Fibroblast of upper back skin (primary cell): ENCODE measurements at places on chromosomes 11 and 22.
A peak's percentile ranks its signal among the peaks of the same experiment; 100 is the strongest.

DNA sequence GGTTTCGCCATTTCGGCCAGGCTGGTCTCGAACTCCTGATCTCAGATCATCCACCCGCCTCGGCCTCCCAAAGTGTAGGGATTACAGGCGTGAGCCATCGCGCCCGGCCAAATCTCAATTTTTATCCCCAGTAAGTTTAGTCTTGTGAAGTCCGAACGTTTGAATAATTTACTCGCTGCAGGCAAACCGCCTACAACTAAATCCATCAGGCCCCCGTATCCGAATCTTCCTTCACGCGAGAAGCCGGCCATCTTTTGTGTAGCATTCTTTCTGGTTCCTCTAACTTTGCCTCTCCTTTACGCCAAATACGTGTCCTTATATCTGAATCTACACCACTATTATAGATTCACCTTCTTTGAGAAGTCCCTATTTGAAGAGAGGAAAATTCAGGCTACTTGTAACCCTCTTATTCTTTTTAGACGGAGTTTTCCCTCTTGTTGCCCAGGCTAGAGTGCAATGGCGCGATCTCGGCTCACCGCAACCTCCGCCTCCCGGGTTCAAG, 581 bp upstream of the EIF3L start:
- peak; percentile 24 for DNase-seq

- no peak for DNase-seq
These were observed 8.2 kb downstream of the WEE1 start for GRCh38 chr11:9581556-9582161.

- DNase-seq, result no peak
These were observed 94.2 kb upstream of the CADM1 start for GRCh38 chr11:115598257-115598901.

GRCh38 chr11:111370902-111371578, 8.0 kb downstream of the POU2AF1 start:
- DNase-seq, result no peak
